ENCODE measurements at places on chromosomes 4 and X.
A peak's percentile ranks its signal among the peaks of the same experiment; 100 is the strongest.

GRCh38 chr4:5798946-5799345 is 87.9 kb downstream of the EVC start:
- no peak for DNase-seq

- DNase-seq, result no peak
Measured at GRCh38 chr4:94814237-94814636, 56.5 kb downstream of the BMPR1B start.

- DNase-seq, result no peak
Measured at GRCh38 chr4:138572007-138572406, 329.9 kb upstream of the SLC7A11 start.

- DNase-seq, result no peak
Measured at GRCh38 chr4:39591290-39591689, 47.4 kb downstream of the SMIM14 start.

GRCh38 chr4:70709611-70710205 is 12.1 kb upstream of the RUFY3 start:
- no peak for DNase-seq

DNA sequence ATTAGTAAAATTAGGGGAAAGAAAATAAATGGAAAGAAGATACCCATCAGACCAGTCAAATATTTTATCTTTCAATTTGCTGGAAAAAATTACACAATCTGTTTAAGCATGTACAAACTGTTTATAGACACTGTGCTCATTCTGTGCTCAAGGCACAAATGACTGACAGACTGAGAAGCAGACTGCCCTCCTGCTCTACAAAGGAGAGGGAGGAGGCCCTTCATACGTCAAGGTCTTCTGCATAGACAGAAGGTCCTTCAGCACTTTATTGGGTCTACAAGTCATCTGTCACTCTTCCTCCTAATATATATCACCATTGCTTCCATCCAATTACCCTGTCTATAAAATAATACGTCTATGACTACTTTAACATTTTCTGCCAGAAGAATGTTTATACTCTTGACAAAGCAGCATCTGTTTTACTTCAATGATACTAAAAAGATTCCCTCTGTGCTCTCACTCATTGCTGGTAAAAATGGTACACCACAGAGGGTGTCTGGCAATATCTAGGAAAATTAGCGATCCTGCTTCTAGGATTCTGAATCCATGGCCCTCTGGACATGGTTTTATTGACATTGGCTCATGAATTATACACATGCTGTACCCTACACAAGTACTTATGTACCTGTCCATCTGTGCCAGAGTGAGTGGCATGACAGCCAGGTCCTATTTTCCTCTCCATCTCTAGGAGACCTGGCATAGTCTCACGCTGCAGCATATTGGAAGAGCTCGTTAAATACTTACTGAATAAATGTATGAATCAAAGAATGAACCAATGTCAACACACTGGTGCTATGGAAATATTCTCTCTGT is 11.3 kb downstream of the SLC10A6 start:
- DNase-seq, result no peak

- no peak for DNase-seq
Measured at GRCh38 chrX:11751261-11751660, 6.8 kb upstream of the MSL3 start.

DNA sequence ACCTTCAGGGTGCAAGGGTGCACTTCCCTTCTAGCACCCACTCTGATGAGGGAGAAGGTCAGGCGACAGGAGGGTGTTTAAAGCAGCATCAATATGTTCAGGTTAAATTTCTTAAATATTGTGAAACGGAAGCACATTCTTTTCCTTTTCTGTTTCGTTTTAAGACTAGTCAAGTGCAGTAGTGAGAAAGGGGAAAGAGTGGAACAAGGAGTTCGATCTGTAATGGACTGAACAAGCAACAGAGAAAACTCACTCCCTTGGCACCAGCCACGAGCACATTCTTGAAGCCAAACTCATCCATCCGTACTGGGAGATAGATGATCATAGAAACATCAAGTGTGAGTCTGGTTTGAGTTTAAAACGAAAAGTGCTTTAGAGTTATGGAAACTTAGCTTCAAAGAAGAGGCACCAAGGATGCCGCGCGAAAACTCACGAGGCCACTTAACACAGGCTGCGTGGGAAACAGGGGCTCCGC is 815 bp downstream of the FAM53A start:
- DNase-seq, result peak; percentile 74

- no peak for DNase-seq
Measured at GRCh38 chr4:184854673-184855072, 28.9 kb upstream of the ACSL1 start.

- no peak for DNase-seq
Measured at GRCh38 chr4:185357733-185358440, 37.8 kb downstream of the LRP2BP start.

DNA sequence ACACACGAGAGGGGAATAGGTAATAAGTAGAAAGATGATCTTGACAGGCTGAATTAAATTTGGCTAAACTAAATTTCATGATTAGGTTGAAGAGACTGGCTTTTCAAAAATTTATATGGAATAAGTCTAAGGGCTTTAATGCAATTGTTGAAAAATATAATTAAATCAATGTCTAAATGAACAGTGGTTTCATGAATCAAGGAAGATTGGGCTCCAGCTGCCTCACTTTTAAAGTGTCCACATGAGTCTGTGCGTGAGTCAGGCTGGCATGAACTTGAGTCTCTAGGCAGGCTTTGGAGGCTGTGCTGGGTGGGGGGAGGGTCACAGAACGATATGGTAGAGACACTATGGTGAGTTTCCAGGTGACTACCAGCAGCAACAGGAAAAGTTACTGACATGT is 111.9 kb downstream of the SORBS2 start:
- DNase-seq, result no peak

DNA sequence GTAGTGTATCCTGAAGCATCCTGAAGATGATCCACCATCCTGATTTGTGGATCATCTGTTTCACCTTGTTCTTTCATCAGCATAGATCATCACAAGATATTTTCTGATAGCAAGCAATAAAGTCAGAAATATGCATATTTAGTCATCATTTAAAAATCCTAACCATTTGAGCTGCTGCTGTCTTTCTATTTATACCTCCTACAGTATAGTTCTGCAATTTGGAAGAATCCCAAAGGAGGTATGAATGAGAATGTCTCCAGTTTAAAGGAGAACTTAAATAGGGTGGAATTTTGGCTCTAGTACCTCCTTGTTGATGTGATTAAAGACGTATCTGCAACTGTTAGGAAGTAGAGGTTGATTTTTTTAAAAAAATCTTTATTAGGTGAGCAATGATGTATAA is 7.6 kb downstream of the SLC25A14 start:
- peak; percentile 47 for DNase-seq

DNA sequence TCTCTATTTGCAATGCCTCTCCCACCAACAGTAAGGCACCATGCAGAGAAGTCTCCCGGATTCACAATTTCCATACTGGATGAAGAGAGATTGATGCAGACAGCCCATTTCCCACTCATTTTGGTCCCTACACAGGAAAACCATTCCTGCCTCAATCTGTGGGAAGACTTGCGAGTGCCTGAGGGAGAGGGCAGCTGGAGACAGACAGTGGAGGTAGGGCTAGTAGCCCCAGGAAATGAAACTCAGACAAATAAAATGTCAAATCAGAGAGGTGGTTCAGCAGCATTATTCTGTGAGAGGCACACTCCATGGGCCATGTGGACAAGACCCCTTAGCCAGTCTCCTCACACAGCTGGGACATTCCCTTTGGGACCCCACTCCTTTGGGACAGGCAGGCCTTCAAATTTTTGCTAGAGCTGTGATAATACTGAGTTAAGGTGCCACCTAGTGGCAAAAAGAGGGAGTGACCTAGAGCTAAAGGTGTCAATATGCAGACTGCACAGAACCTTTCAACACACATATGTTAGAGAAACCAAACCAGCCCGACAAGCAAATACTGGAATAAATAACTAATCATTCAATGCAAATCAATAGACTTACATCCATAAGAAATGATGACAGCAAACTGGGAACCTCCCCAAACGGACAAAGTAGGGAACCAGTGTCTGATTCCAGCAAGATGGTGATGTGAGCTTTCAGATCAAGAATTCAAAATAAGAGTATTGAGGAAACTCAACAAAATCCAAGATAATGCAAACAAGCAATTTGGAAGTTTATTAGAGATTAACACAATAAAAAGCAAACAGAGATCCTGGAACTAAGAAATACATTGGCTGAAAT is 1865.3 kb upstream of the AGA start:
- DNase-seq, result peak; percentile 10

GRCh38 chrX:8043121-8043520 is 115.9 kb upstream of the PNPLA4 start:
- DNase-seq, result no peak

GRCh38 chr4:140286456-140286855 is 87.0 kb upstream of the SCOC start:
- no peak for DNase-seq

DNA sequence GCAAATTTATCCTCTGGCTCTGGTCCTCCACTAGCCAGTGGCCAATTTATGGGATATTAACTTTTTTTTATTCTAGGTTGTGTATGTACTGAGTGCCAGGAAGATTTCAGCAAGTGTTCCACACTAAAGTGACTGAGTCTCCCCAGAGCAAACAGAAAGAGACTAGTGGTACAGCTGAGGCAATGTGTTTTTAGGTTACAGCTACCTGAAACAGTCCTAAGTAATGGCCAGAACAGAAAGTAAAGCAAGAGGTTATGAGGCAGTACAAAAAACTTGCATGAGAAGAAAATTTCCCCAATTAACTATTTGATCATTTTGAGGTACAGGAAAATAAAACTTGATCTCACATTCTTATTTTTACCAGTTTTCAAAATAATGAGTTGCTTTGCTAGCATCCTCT is 31.2 kb downstream of the PRDM8 start:
- DNase-seq, result no peak

GRCh38 chr4:79442422-79442821 is 34.4 kb upstream of the GK2 start:
- DNase-seq, result no peak

DNA sequence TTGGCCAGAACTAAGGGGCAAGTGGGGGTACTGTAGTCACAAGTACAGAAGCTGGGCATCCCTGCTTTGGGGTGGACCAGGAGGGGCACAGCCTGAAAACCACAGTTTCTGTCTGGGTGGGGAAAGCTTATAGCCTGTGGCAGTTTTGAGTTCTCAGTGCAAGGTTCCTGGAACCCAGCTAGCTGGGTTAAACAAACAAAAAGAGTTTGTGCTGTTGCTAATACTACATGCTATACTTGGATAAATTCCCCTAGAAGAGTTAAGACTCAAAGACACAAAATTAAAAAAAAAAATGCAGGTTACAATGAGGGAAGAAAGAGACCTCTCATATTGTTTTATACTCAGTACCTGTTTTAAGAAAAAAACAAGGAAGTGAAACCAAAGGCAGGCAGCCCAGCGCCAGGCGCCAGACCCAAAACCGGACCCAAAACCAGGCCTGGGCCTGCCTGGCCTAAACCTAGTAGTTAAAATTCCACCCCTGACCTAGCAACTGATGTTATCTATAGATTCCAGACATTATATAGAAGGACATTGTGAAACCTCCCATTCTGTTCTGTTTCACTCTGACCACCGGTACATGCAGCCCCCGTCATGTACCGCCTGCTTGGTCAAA is 50.8 kb downstream of the SLC2A9 start:
- no peak for DNase-seq

GRCh38 chr4:88549815-88550214 is 26.2 kb upstream of the PYURF start:
- no peak for DNase-seq

DNA sequence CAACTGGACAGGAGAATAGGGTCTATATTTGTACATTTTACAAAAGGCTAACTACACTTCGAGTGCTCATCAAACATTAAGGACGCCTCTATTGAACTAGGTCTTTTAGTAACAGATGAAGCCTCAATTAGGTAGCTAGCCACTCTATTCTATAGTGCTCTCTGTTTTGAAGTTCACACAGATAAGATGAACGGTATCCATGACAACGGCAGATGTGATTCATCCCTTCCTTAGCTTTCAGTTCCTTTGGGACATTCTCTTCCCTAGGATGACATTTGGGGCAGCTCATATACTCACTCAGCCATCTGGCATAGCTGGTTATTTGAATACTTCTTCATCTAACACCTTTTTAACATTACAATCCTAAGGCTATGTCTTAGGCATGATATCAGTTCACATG is 62.4 kb upstream of the WDFY3 start:
- DNase-seq, result no peak

DNA sequence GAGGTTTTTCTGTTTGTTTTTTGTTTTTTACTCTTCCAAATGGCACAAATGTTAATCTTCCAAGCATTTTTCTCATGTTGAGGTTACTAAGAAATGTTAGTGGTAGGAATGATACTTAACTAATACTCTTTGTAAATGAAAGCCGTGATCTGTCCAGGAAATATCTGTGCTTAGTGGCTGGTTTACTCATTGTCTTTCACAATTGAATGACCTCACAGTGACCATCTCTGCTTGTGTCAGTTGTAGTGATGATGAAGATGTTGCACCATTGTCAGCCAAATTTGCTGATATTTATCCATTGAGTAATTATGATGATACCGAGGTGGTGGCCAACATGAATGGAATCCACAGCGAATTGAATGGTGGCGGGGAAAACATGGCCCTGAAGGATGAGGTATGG is 93.5 kb downstream of the TNIP2 start:
- DNase-seq, result peak; percentile 37

DNA sequence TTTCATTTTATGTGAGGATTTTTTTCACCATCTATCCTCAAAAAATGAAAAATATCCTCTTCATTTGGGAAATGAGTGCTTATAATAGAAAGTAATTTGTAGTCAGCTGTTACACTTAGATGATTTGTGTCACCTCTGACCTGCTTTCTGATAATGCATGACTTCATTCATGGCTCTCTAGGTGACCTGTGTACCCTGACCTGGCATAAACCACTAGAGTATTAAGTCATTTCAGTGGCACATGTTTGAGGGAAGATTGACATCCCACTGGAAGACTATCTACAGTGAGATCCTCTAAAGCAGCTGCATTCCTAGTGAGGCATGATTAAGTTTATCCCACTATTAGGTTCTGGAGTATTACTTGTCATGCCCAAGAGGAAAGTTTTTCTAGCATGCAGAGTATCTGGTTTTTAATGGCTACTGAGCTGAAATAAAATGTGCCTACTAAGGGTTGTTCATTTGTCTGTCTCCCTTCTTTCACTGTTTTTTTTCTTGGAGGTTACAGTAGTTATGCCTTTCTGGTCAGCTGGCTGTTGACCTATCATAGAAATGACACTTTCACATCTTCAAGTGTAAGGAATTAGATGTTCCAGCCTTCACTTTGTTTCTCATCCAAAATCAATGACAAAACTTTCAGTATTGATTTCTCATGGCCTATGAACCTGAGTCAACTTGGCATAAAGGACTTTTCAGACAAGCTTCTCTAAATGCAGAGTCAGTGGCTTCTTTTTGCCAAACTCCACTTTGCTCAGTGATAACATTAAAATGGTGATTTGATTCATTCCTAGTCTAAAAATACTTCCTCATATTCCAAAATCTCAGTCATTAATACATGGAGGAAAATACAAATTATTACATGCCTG is 33.1 kb downstream of the TET2 start:
- no peak for DNase-seq

DNA sequence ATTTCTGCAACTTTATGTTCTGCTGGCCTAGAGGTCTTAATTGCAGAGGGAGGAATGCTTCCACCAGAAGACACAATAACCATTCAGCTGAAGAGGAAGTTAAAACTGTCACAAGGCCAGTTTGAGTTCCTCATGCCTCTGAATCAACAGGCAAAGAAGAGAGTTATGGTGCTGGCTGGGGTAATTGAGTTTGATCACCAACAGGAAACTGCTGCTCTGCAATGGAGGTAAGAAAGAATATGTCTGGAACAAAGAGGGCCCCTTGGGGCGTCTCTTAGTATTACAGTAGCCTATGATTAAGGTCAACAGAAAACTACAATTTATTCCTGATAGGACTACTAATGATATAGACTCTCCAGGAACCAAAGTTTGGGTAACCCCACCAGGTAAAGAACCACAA is 744.0 kb downstream of the FSTL5 start:
- no peak for DNase-seq
